ENCODE measurements at places on chromosomes 2 and 18.

DNA sequence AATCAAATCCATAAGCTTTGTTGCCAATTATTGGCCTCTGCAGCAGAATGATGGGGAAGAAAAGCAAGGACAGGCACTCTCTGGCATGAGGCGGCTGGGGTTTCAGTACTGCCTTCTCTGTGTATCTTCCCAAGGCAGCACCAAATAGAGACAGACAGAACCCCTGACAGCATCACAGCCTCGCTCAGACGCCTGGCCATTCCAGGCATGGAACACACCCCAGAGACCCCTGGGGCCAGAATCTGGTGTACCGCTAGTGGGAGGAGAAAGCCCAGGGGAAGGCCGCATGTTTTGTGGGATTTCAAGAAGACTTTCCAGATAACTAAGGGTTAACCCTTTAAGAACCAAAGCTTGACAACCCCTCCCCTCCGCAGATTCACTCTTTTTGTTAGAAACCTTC is 282.1 kb downstream of the EN1 start:
- DNase-seq, result no peak

DNA sequence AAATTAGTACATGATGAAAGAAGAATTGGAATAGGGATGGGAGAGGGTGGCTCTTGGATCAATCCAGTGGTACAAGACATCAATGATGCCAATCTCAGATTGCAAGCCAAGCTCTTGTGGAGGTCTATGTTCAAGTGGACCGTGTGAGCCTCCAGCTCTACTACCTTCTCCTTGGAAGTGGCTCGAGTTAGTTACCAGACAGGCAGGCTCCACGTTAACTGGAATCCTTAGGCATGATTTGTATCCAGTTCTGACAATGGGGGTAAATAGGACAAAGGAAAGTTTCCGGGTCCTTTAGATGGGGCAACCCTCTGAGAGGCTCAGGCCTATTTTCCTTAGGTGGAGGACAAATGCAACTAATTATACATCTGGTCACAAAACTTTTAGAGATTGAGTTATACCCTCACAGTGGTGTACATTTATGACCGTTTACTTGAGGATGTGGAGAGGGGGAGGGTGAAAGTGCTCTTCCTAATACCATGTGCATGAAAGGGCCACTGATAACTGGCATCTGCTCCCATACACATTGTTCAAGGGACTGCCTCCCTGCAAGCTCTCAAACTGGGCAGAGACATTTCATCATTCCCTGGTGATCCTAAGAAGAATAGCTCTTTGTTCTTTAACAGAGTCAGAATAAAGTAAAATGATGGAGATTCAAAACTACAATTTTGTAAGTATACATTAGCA is 180.2 kb downstream of the SOCS6 start:
- no peak for DNase-seq

DNA sequence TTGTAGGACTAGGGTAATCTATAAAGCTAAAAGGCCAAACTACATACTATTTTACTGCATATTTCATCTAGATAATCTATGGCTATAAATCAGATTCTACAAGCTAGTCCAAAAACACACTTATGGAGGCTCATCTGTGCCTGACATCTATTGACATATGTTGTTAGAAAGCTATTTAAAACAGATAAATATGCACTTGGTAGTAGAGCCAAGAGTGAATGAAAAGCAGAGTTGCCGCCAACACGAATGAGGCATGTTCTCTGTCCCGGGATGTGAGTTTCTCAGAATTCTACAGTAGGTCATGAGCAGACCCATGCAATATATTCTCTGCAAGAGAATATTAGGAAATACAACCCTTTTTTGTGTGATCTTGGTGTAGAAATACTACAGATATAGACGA is 66.7 kb upstream of the LPIN2 start:
- DNase-seq, result no peak

GRCh38 chr2:8296306-8296705 is 385.6 kb upstream of the ID2 start:
- no peak for DNase-seq
